ENCODE measurements at places on chromosomes 5 and 9. TPM values are rescaled to one million over a fixed set of nuclear protein-coding genes. Genes with fewer than 3 reads are reported as not detected.

GRCh38 chr9:97307500-97308163, at the start of gene CCDC180:
CCDC180 (plus strand) TSS chr9:97307659; CDS start chr9:97308064, 405 bp downstream.
- H3K27me3 ChIP-seq: peaks cover 5% of the 10 kb centered on the region
- no peak within 1 kb of the TSS for H3K4me3 ChIP-seq
- no peak for DNase-seq
- no peak within 1 kb of the TSS for H3K27ac ChIP-seq
- H3K36me3 ChIP-seq: no peaks in the 10 kb centered on the region

GRCh38 chr9:120965344-120966012, 38.9 kb upstream of the TRAF1 start:
- H3K36me3 ChIP-seq: no peaks in the 10 kb centered on the region
- H3K27me3 ChIP-seq: no peaks in the 10 kb centered on the region
- no peaks in the 10 kb centered on the region for H3K4me1 ChIP-seq
- no peak overlapping the region for H3K27ac ChIP-seq
- no peak overlapping the region for H3K4me3 ChIP-seq
- DNase-seq: no peak

The DRD1 gene
- total RNA-seq: not detected

The PCDHGB1 gene
- total RNA-seq: not detected

The BTF3 gene
- total RNA-seq: 936 TPM
